ENCODE measurements at places on chromosomes 2 and 18.

- no peak for DNase-seq
Observed at GRCh38 chr2:128185576-128185975, 94.6 kb downstream of the UGGT1 start.

GRCh38 chr2:113112441-113112840 lies 15.0 kb upstream of the IL1RN start:
- no peak for DNase-seq

- DNase-seq, result no peak
Observed at GRCh38 chr2:233353101-233353768, 1.1 kb upstream of the DGKD start.

DNA sequence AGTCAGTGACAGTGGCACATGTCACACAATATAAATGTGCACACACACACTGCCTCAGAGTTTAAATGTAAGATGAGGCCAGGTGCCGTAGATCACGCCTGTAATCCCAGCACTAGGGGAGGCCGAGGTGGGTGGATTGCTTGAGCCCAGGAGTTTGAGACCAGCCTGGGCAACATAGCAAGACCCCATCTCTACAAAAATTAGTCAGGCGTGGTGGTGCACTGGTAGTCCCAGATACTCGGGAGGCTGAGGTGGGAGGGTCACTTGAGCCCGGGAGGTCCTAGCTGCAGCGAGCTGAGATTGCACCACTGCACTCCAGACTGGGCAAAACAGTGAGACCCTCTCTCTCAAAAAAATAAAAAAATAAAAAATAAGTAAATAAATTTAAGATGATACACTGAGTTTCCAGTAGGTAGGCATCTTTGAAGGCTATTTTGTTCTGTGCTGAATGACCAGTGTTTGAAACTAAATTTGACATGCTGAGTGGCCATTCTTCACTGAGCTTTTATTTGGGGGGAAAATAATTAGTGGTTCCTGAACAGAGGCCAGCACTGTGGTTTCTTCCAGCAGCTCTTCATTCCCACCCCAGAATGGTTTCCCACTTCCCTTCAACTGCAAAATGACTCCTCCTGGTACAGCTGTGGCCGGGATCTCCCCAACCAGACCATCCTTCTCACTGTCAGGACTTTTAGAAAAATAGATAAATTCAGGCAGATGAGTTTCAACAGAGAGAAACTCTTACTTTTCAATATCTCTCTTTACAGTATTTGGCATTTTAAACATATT lies 44.9 kb downstream of the PSMG2 start:
- no peak for DNase-seq

DNA sequence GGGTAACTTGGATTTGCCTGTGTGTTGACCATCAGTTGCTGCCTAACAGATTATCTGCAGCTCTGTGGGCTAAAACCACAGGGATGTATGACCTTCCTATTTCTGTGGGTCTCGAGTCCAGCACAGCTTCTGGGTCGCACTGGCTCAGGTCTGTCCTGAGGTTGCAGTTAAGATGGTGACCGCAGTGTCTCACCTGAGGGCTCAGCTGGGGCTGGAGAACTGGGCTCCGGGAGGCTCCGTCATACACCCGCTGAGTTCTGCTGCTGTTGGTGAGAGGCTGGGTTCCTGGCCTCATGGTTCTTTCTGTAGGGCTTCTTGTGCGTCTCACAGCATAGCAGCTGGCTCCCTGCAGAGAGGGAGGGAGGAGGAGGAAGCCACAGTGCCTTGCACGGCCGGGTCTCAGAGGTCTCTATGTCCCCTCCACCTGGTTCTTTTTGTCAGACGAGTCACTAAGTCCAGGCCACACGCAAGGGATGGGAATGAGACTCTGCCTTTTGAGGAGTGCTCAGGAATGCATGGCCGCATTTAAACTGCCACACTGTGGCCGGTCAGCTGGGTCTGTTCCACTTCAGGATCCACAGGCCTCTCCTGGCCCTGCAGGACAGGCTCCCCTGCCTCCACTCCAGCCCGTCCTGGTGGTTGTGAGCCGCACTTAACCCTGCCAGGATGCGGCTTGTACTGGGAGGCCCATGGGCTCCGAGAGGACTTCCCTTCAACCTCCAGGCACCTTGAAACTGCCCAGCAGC lies 67.2 kb downstream of the ADI1 start:
- no peak for DNase-seq

- DNase-seq, result no peak
Observed at GRCh38 chr2:11750422-11750821, 4.0 kb downstream of the LPIN1 start.

DNA sequence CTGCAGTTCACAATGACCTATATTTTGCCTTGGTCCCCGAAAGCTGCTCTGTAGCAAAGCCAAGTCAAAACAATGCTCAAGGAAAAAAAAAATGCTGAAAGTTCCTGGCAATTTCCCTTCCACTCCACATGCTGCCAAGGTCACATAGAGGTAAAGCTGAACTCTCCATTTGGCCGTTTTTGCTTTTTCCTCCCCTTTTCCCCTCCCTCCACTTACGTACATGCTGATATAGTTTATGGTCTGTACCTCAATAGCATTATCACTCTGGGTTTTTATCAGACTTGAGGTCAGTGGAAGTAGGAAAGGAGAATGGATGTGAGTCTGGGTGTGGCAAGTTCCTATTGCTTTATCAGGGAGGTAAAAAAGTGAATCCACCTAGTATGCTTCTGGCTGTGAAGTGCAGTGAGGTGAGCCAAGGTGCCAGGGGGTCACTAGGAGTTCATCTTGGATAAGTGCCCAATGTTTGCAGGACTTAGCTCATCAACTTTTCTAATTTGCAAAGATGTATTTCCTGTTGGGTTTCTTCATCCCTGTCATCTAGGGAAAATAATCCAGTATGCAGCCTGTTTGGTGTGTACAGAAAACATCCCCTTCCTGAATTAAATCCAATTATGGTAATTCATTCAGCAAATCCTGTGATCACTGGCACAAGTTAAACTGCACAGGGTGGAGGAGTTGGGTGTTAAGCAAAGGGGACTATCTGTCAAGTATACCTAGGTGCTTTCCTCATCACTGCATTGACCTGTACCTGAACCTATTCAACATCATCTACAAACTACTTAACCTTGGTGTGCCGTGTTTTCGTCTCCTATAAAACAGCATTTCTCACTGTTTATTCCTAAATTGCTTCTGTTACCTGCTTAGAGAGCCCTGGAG lies 124.3 kb upstream of the CYP26B1 start:
- DNase-seq, result no peak

- no peak for DNase-seq
Observed at GRCh38 chr2:231425811-231426703, 30.5 kb downstream of the B3GNT7 start.

DNA sequence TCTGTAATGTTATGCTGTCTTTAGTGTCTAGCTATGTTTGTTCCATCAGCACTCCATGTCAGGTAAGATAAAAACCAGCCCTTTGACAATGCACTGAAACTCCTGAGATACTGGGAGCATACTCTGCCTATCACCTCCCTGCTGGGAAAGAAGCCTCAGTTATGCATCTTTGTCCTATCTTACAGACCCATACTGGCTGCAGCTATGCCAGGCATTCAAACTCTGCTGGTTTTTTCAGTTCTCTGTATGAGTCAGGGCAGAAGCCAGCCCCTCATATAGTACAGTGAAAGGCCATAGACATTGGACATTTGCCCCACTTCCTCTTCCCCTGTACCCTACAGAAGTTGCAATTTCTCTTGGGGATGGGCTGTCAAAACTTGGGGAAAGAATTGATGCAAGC lies 181.1 kb upstream of the RGPD4 start:
- no peak for DNase-seq

DNA sequence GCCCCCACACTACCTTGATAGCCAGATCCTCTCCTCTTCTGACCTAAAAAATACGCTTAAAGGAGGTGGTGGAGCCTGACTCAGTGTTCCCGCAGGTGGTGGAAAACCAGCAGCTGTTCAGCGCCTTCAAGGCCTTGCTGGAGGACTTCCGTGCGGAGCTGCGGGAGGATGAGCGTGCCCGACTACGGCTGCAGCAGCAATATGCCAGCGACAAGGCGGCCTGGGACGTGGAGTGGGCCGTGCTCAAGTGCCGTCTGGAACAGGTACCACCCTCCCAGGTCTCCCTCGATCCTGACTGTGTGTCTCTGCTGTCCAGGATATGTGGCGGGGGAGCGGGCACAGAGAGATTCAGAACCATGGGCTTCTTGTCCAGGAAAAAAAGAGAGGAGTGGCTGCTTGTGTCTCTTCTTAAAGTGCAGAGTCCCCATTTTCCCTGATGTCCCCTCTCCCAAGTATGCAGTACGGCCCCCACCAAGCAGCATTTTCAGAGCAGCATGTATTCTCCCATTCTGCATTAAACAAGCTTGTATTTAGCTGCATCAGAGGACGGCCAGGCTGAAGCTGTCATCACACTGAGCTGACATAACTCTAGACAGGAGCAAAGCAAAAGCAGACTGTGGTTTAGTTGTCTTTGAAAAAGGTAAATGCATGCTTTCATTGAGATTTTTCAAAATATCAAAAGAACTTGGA lies 101.6 kb downstream of the MTCL1 start:
- no peak for DNase-seq

DNA sequence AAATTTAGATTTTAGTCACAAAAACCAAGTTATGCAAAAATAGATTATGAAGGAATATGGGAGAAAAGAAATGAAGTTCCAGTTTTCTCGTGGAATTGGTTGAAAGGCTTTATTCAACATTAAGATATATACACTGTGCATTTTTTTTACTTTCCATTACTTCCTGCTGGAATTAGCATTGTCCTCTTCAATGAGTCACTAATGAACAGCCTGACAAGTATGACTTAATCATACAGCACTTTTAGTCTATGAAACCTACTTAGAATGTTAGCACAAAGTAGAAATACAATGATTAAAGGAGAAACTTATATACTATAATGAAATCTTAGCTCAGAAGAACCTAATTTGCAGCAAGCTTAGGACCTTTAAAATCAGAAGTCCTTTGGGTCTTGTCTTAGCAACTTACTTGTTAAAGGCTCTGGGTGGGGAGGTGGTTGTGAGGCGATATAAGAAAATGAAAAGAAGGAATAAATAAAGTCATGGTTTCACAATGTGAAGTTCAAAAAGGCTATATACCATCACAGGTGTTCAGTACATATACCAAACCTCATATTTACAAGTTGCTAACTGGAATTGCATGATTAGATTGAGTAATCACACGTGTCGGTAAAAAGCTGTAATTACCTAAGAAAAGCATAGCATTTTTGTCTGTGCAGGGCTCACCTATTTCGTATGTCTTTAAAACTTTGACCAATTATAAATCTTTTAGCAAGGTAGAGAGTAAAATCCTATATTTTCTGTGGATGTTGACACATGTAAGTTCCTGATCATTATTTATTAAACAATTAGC lies 236.8 kb downstream of the CAMKMT start:
- DNase-seq, result no peak

DNA sequence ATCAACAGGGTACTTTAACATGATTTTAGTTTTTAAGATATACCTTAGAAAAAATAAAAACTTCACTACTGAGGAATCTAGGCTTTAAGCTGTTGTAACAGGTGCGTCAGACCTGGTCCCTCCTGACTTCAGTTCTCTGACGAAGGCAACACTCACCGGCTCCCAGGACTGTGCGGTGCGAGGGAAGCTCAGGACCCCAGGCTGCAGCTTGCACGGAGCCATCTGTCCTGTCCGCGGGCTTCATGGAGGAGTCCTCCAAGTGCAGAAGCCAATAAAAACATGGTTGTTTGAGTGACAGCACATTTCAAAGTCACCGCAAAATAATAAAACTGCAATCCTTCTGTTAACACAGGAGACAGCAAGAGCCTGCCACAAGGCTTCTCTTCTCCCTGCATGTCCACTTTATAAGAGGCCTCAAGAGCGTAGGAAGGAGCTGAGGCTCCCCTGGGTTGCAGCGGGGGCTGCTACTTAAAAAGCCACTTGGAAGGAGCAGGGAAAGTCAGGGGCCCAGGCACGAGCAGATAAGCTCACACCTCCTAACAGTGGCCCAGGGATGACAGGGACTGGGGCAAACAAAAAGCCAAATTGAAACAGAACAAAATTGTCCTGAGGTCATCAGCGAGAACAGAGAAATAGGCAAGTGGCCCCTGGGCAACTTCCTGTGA lies 4.6 kb downstream of the HJURP start:
- DNase-seq, result no peak

- DNase-seq, result no peak
Observed at GRCh38 chr2:229416116-229416694, 145.1 kb upstream of the PID1 start.

DNA sequence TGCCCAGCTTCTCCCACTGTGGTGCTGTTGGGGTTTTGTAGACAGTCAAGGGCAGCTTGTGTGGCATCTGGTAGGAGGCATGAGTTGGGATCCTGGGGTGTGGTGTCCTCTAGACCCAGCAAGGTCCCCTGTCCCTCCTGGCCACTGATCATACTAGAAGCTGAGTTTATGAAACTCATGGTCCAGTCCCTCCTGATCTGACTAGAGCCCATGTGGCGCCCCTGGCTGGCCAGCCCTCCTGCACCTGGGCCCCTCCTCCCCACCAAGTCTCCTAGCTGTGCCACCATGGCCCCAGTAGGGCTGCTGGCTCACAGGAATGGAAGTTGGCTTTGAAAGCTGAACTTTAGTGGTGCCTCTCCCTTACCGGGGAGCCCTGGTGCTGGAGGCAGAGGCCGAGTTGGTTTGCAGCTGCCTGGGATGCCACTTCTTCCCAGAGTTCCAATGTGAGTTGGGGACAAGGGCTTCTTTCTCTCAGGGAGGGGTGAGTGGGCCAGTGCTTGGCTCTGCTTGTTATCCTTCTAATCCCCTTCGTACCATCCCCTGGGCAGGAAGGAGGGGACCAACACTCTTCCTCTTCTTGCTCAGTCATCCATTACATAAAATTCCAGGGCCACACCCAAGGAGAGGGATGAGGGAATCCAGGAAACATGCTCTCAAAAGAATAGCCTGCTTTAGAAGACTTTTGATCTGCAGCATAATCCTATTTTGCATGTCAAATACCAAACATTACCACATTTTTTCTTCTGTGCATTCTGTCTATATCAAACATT lies 37.5 kb upstream of the HAAO start:
- no peak for DNase-seq

GRCh38 chr2:8412586-8412985 lies 269.3 kb upstream of the ID2 start:
- no peak for DNase-seq

GRCh38 chr18:77119101-77119850 lies 13.3 kb downstream of the MBP start:
- DNase-seq, result no peak

- no peak for DNase-seq
Observed at GRCh38 chr2:206982360-206982955, 43.1 kb downstream of the CPO start.

DNA sequence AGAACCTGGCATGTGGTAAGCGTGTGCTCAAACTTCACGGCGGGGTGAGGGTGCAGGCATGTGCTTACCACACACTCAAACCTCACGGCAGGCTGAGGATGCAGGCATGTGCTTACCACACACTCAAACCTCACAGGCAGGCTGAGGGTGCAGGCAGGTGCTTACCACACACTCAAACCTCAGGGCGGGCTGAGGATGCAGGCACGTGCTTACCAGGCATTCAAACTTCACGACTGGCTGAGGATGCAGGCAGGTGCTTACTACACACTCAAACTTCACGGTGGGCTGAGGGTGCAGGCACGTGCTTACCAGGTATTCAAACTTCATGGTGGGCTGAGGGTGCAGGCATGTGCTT lies 105.0 kb upstream of the ALKAL2 start:
- no peak for DNase-seq

GRCh38 chr2:128196471-128196931 lies 105.5 kb downstream of the UGGT1 start:
- DNase-seq, result no peak

- no peak for DNase-seq
Observed at GRCh38 chr2:186380805-186381204, 105.3 kb upstream of the ZC3H15 start.

All from CMK (cell line).